CD8-positive, alpha-beta memory T cell (primary cell): ENCODE measurements at places on chromosomes 13 and 19. TPM values are rescaled to one million over a fixed set of nuclear protein-coding genes. Genes with fewer than 3 reads are reported as not detected.
A peak's percentile ranks its signal among the peaks of the same experiment; 100 is the strongest.

GRCh38 chr13:29427937-29428309 is 167.6 kb downstream of the SLC7A1 start:
- no peak overlapping the region for H3K4me3 ChIP-seq
- H3K27ac ChIP-seq = no peak overlapping the region
- no peak for DNase-seq
- H3K4me1 ChIP-seq = no peaks in the 10 kb centered on the region
- peaks cover 7% of the 10 kb centered on the region for H3K27me3 ChIP-seq

GRCh38 chr19:55304279-55304978 is 20.6 kb downstream of the BRSK1 start:
- DNase-seq = no peak
- H3K36me3 ChIP-seq = no peaks in the 10 kb centered on the region
- H3K27ac ChIP-seq = no peak overlapping the region

GRCh38 chr13:45807520-45808099 is 43.9 kb downstream of the SIAH3 start:
- H3K4me3 ChIP-seq = no peak overlapping the region
- no peaks in the 10 kb centered on the region for H3K4me1 ChIP-seq
- no peaks in the 10 kb centered on the region for H3K36me3 ChIP-seq
- no peaks in the 10 kb centered on the region for H3K27me3 ChIP-seq
- DNase-seq = no peak

DNA sequence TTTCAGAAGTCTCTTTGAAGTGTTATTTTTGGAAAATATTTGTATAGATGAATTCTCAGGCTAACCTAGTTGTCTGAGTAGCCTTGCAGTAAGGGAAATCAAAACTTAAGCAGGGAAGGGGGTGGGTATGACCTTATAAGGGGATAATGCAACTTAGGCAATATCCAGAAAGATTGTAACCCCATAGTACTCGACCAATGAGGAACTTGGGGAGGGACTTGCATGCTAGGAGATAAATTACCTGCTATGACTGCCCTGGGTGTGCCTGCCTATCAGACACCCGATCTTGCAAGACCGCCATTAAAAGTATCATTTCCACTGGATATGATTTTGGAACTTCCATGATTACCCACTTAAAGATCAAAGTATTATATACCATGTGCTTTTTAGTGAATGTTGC is 23.0 kb upstream of the RFXAP start:
- H3K36me3 ChIP-seq = no peaks in the 10 kb centered on the region
- no peak overlapping the region for H3K27ac ChIP-seq
- H3K4me3 ChIP-seq = no peak overlapping the region

- no peaks in the 10 kb centered on the region for H3K4me1 ChIP-seq
- no peak overlapping the region for H3K27ac ChIP-seq
- peaks cover 10% of the 10 kb centered on the region for H3K36me3 ChIP-seq
- H3K4me3 ChIP-seq = no peak overlapping the region
Observed at GRCh38 chr19:40704491-40705361, 12.0 kb downstream of the COQ8B start.

GRCh38 chr13:48533961-48534600 is 1.2 kb upstream of the RCBTB2 start:
- no peak for DNase-seq
- H3K4me1 ChIP-seq = peaks cover 22% of the 10 kb centered on the region
- no peaks in the 10 kb centered on the region for H3K36me3 ChIP-seq
- H3K4me3 ChIP-seq = no peak overlapping the region

DNA sequence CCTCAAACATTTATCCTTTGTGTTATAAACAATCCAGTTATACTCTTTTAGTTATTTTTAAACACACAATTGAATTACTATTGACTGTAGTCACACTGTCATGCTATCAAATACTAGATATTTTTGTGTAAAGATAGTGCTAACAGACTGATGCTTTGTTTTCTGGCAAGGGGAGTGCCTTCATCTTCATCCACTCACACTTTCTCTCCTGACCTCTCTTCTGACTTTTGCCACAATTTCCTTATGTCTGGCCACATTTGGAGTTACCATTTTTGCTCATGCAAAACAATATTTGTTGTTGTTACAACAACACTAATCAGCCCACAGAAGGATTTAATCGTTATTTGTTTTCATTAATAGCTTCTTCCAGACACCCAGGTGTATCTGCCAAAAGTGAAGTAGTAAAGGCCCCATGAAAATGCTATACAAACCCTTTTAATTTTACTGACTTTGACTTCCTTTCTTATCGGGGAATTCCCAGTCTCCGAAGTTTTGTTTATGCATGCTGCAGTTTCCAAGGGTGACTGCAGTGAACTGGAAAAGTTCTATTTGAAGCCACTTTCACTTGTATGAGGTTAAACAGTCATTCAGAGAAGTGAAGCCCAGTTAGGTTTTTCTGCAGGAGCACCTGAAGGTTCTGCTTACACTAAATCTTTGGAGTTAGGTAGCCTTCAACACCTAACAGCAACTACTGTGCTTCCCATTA is 66.1 kb upstream of the FRY start:
- no peaks in the 10 kb centered on the region for H3K36me3 ChIP-seq
- no peak overlapping the region for H3K27ac ChIP-seq
- H3K4me1 ChIP-seq = no peaks in the 10 kb centered on the region
- no peak for DNase-seq

DNA sequence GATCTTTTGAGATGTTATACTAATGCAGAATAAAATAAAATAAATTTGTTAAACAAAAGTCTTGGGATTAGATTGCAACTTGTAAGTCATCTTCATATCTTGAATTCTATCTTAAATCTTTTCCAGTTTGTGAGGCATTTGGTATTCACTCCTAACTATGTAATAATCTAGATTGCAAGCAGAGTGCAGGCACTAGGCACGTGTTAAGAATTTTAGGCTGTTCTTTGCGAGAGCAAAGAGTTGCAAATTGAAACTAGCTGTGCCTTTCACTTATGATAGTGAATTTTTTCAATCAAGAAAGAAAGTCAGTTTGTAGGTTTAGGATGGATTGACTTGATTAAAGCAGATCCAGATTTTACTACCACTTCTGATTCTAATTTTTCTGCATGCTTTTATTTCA is 264.1 kb upstream of the SPRY2 start:
- no peak overlapping the region for H3K27ac ChIP-seq
- H3K4me1 ChIP-seq = no peaks in the 10 kb centered on the region
- no peak overlapping the region for H3K4me3 ChIP-seq
- H3K27me3 ChIP-seq = no peaks in the 10 kb centered on the region
- no peak for DNase-seq
- H3K36me3 ChIP-seq = no peaks in the 10 kb centered on the region

- DNase-seq = no peak
- no peak overlapping the region for H3K27ac ChIP-seq
- H3K4me1 ChIP-seq = no peaks in the 10 kb centered on the region
- no peaks in the 10 kb centered on the region for H3K27me3 ChIP-seq
- H3K4me3 ChIP-seq = no peak overlapping the region
Observed at GRCh38 chr13:25732111-25732865, 319.5 kb downstream of the SHISA2 start.

- no peak overlapping the region for H3K4me3 ChIP-seq
- H3K4me1 ChIP-seq = peaks cover 6% of the 10 kb centered on the region
- H3K27ac ChIP-seq = no peak overlapping the region
Observed at GRCh38 chr19:48598996-48599700, 7.4 kb upstream of the SPACA4 start.

DNA sequence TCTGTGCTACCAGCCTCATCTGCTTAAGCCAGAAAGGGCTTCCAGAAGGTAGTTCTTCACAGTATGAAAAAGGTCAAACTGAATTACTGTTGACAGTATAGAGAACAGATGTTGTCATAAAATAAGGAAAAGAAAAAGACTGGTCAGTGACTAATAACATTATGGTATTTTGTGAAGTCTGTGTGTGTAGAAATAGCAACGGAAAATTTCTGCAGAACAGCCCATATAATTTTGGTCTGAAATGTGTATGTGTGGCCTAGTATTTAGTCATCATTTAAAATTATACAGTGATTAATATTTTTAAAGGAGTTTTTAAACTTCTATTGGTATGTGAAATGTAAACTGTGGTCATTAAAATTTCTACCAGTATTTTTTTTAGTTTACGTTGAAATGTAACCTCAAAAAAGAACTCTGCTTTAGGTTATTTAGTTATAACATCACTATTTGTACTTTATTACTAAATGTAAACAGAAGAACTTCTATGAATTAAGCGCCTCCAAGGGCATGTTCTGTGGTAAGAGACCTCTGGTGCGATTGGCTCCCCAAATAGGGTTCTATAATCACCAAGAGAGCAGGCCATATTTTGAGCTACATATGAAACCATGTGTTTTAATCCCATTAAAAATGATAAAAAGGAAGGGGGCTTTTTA is 3.3 kb upstream of the GPR183 start:
- H3K4me3 ChIP-seq = no peak overlapping the region
- no peaks in the 10 kb centered on the region for H3K36me3 ChIP-seq
- DNase-seq = no peak
- peaks cover 77% of the 10 kb centered on the region for H3K4me1 ChIP-seq

GRCh38 chr13:79501538-79502232 is 20.7 kb downstream of the NDFIP2 start:
- H3K4me1 ChIP-seq = no peaks in the 10 kb centered on the region
- H3K36me3 ChIP-seq = no peaks in the 10 kb centered on the region
- no peak for DNase-seq
- H3K27ac ChIP-seq = no peak overlapping the region
- H3K4me3 ChIP-seq = no peak overlapping the region

GRCh38 chr13:51519771-51520216 is 64.5 kb upstream of the WDFY2 start:
- H3K27me3 ChIP-seq = no peaks in the 10 kb centered on the region
- no peak overlapping the region for H3K27ac ChIP-seq
- H3K4me1 ChIP-seq = peaks cover 13% of the 10 kb centered on the region
- no peak for DNase-seq
- no peak overlapping the region for H3K4me3 ChIP-seq

GRCh38 chr19:49333811-49334288 is 1.4 kb upstream of the CD37 start:
- H3K4me1 ChIP-seq = peaks cover 64% of the 10 kb centered on the region
- no peaks in the 10 kb centered on the region for H3K27me3 ChIP-seq
- H3K4me3 ChIP-seq = peak overlapping the region; percentile 61

DNA sequence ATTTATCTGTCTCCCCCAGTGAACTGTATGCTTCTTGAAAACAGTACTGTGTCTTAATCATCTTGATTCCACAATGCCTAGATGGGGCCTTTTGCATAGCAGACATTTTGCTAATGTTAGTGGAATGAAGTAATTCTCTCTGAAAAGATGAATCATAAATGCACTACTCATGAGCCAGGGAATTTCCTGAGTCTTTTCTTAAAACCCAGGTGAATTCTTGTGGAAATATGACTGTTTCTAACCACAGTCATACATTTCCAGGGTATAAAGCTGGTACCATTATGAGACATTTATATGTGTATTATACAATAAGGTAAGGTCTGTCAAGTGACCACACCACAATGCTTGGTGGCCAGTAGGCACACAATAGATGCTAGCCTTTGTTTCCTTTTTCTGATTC is 5.5 kb upstream of the KCTD4 start:
- H3K36me3 ChIP-seq = peaks cover 13% of the 10 kb centered on the region
- no peak for DNase-seq
- no peaks in the 10 kb centered on the region for H3K4me1 ChIP-seq
- no peak overlapping the region for H3K4me3 ChIP-seq
- no peak overlapping the region for H3K27ac ChIP-seq

The C19orf12 gene
- 32.3 TPM for total RNA-seq

The ZNF763 gene
- 2.0 TPM for total RNA-seq

The RDH8 gene
- total RNA-seq = not detected

The PRSS57 gene
- not detected for total RNA-seq

The MEIOSIN gene
- not detected for total RNA-seq

The ZNF625 gene
- total RNA-seq = 3.8 TPM

The DACT3 gene
- 2.5 TPM for total RNA-seq

The ZNF571 gene
- total RNA-seq = 3.3 TPM

The KCNC3 gene
- 0.73 TPM for total RNA-seq

The CYP4F2 gene
- total RNA-seq = not detected
